Activated CD4-positive, alpha-beta T cell treated with anti-CD3 and anti-CD28 coated beads, Interleukin-2, amount 10 ng/mL, durations not matched to agents 24 days and 14 days (primary cell): ENCODE measurements at places on chromosomes 6 and 20.

DNA sequence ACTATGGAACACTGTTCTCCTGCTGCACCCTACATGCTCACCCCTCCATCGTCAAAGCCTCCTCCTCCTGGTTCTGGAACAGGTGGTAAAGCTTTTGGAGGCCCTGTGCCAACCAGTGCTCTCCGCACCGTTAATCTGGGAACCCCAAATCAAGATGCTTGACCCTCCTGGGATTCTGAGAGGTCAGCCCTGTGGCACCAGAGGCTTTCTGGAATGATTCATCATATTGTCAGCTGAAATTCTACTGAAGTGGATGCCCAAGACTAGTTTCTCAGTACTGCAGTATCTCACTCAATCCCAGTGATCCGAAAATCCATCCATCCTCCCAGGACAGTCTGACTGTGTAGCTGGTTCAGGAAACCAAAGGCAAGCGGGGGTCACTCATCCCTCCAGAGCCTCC is 92.7 kb downstream of the TRERF1 start:
- DNase-seq = no peak

GRCh38 chr6:133360194-133360593 is 119.0 kb downstream of the EYA4 start:
- no peak for DNase-seq

- peak; percentile 88 for DNase-seq
These were observed 34.5 kb downstream of the HLA-A start for GRCh38 chr6:29976588-29977424.

GRCh38 chr20:5668529-5668868 is 81.7 kb upstream of the SHLD1 start:
- no peak for DNase-seq

GRCh38 chr6:75418233-75418632 is 75.4 kb downstream of the FILIP1 start:
- no peak for DNase-seq

- DNase-seq = no peak
These were observed 94.2 kb upstream of the MYL9 start for GRCh38 chr20:36447101-36447500.

DNA sequence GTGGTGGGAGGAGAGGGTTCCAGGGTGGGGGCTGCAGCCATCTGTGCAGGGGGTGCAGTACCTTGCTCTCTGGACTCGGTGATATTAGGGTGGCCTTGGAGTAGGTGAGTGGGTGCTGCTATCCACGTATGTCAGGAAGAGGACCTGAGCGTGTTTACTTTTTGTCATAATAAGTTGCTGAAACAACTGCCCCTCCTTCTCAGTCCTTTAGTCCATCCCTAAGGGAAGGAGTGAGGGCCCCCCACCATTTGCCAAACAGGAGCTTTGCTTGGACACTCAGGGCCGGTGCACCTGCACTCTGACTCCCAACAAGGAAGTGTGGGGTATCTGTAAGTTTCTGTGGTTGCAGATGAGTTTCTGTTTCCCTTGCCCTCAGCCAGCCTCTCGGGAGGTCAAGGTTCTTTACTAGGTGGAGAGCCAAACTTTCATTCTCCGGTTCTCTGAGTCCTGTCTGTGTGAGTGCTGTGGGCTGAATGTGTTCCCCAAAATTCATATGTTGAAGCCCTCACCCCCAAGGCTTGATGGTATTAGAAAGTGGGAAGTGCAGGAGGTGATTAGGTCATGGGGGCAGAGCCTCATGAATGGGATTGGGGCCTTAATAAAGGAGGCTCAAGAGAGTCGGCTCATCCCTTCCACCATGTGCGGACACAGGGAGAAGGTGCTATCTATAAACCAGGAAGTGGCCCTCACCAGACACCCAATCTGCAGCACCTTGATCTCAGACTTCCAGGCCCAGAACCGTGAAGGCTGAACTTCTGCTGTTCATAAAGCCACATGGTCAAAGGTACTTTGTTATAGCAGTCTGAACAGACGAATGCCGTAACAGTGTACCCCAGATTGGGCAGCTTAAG is 19.6 kb upstream of the CCR6 start:
- DNase-seq = no peak

- DNase-seq = no peak
These were observed 65.6 kb upstream of the RREB1 start for GRCh38 chr6:7042056-7042653.

- peak; percentile 55 for DNase-seq
These were observed 180.6 kb upstream of the TAB2 start for GRCh38 chr6:149136913-149137286.

GRCh38 chr6:397056-397455 is 5.5 kb downstream of the IRF4 start:
- no peak for DNase-seq

- DNase-seq = peak; percentile 93
These were observed at the start of gene HIVEP2 for GRCh38 chr6:142945049-142945445. Gene HIVEP2 (minus strand): TSS chr6:142945176. CDS start chr6:142774738, 170,438 bp downstream.

GRCh38 chr6:16392010-16392409 is 153.6 kb downstream of the GMPR start:
- no peak for DNase-seq

- DNase-seq = no peak
These were observed 45.8 kb upstream of the PIM1 start for GRCh38 chr6:37123957-37124729.

DNA sequence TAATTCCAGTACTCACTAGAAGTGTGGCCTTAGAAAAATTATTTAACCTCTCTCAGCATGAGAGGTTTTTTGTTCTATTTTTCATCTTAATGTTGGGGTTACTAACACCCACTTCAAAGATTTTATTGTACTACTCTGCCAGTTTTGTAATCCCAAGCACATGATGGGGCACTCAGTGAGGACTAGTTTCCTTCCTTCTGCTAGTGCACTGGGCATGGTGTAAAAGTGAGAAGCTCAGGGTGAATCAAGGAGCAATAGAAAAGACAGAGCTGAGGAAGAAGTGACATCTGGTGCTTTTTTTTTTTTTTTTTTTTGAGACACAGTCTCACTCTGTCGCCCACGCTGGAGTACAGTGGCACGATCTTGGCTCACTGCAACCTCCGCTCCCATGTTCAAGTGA is 439.4 kb upstream of the ARID1B start:
- DNase-seq = no peak

GRCh38 chr20:5796331-5797040 is 46.3 kb downstream of the SHLD1 start:
- no peak for DNase-seq

- DNase-seq = no peak
These were observed 38.1 kb downstream of the TBPL1 start for GRCh38 chr6:133991096-133991593.

DNA sequence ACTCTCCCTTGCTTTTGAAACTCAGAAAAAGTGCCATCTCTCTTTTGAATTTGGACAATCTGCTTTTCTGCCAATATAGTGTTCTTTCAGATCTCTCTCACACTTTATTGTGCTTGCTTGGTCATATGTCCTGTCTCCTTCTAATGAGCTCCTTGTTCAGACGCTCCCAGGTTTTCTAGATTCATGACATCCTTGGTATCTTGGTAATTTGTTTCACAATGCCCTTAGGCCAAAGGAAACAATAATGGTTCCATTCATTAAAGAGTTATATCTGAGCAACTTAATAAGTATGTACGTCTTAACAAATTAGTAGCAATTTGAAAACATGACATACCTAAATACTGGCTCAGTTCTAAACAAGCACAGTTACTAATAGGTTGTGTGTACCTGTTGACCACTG is 293.4 kb upstream of the SPTLC3 start:
- DNase-seq = no peak

- no peak for DNase-seq
These were observed 65.0 kb upstream of the SIRPA start for GRCh38 chr20:1830240-1830639.

DNA sequence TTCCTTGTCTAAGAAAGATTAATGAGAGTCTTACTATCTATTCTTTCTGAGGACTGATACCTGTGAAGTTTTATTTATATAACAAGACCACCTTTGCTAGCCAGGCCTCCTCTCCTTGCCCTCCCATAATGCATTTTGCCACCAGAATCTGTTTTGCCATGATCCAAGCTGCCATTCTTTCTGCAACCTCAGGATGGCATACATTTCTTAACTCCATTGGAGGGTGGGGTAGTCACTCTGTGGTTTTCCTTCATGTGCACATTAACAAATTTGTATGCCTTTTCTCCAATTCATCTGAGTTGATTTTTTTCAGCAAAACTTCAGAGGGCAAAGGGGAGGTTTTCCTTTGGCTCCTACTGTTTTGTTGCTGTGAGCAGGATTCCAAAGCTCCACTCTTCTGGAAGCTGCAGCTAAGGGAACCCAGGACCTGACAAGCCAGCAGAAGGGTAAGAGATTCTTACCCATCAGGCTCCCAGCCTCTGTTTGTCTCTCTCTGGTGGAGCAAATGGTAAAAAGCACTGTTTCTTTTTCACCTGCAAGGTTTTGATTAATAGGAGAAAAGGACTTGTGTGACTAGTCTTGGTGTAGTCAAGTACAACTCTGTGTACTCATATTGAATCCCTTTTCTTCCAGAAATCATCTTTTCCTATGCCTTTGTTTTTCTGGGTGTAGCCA is 26.2 kb upstream of the ENPP4 start:
- no peak for DNase-seq

- DNase-seq = no peak
These were observed 59.6 kb upstream of the NFATC2 start for GRCh38 chr20:51602131-51602530.

- DNase-seq = peak; percentile 87
These were observed 40.3 kb upstream of the AHI1 start for GRCh38 chr6:135537741-135538301.

GRCh38 chr20:55116598-55116997 is 641.2 kb downstream of the DOK5 start:
- no peak for DNase-seq

DNA sequence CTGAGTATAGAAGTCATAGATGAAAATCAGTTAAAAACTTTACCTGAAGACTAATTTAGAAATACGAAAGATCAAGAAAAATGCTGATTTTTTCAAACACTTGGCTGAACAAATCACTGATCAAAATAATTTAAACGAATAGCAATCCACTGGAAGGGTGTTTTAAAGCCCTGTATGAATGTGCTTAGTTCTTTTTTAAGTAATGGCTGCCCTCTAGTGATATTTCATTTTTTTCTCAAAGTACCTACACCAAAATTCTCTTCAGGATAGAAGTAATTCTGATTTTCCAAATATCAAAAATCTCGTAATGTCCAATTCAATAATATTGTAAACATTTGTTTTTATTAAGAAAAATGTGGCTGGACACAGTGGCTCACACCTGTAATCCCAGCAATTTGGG is 32.5 kb downstream of the AKAP7 start:
- no peak for DNase-seq

GRCh38 chr20:31494131-31494530 is 19.0 kb downstream of the REM1 start:
- no peak for DNase-seq

- DNase-seq = no peak
These were observed 41.8 kb downstream of the ATXN1 start for GRCh38 chr6:16719488-16719887.

- DNase-seq = no peak
These were observed 80.3 kb upstream of the STMND1 start for GRCh38 chr6:17021539-17021889.

DNA sequence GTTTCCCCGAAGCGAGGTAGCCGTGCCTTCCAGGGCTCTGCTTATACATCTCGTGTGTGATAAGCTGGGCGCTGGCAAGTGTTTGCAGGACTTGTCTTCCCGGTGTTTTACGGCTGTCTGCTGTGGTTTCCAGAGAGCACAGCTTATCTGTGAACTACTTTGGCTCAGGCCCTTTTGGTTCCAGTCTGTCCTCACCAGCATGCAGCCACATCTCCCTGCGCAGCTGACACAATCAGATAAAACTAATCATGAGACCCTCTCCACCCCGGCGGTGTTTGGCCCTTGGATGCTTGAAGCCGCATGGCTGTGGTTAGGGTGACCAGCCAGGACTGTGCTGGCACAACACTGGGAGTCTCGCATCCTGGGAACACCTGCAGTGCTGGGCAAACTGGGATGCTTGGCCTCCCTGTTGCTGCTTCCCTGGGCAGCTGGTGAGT is 241.8 kb upstream of the FOXQ1 start:
- DNase-seq = no peak

GRCh38 chr20:60221593-60221992 is 263.4 kb downstream of the CDH26 start:
- DNase-seq = no peak

- DNase-seq = no peak
These were observed 442.4 kb downstream of the CD83 start for GRCh38 chr6:14559746-14560536.

DNA sequence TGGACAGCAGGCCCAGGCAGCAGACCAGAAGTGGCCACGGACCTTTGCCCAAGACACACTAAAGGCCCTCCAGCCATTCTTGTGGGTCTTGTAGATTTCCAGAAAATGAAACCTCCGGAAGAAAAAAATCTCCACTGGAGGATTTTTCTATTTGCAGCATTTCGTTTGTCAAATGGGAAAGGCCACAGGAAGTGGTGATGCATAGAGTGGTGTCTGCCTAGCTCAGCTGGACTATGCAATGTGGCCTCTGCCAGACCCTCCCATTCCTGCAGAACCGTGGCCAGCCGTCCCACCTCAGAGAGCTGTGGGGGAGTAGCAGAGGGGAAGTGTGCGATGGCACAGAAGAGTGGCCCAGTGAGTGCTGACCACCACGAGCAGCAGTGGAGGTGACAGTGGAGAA is 24.0 kb upstream of the INSM1 start:
- DNase-seq = no peak
